Fibroblast of gingiva (primary cell): ENCODE measurements at places on chromosomes 16 and 17.
A peak's percentile ranks its signal among the peaks of the same experiment; 100 is the strongest.

GRCh38 chr17:4806456-4806776, 536 bp upstream of the PLD2 start:
- no peak for DNase-seq

DNA sequence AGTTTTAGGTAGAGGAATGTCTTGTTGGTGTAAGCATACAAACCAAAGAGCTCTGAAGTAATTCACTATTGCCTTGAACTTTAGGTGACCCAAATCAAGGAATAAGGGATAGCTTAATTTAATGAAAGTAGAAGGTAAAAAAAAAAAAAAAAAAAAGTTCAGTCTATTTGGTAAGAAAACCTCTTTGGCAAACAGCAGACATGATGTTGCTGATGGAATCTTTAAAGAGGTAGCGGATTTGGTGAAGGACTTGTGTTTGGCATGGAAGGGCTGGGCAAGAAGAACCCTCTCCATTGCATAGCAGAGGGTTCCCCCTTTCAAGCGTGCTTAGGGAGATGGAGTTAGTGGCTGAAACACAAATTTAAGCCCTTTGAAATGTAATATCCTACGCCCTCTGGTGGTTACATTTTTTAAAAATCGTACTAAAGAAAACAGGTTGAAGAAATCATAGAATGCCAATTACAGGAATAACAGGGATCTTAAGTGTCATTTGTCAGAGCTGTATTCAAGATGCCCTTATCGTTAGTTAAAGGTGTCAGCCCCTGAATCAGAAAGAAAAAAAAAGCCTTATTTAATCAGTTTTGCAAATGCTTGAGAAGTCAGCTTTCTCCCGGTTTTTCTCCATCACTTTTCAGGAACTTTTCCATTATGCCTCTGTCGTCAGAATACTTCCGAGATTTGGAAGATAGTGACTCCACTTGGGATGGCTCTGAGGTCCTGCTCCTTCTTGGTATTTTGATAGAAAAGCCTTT, 383.1 kb downstream of the KCNJ2 start:
- peak; percentile 41 for DNase-seq

GRCh38 chr16:81642943-81643342, 136.1 kb upstream of the PLCG2 start:
- no peak for DNase-seq

DNA sequence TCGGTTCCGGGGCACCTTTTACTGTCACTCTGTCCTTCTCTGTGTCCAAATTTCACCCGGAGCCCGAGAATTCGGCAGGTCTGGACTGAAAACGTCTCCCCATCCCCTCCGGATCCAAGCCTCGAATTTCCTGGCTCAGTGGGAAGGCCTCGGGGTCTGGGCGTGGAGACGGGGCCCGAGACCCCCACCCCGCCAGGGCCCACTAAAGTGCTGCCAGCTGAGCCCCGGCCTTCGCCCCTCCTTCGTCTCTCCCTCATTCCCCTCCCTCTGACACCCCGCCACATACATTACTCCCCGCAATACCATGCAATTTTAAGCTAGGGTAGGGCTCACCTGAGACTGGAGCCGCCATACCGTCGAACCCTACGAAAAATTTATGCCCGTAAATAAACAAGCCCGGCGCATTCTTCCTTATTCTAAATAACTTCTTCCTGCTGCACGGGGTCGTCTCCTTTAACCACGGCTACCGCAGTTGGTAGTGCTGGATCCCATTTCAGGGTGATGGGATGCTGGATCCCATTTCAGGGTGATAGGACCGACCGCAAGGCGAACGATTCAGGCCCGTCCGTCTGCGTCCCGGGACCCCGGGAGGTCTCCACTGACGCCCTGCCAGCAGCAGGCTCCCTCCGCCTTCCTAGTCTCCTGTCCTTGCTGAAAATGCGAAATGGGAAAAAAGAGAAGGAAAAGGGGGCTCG, 4.4 kb upstream of the OR1F1 start:
- DNase-seq: no peak

GRCh38 chr16:30068750-30069610, 3.4 kb downstream of the ALDOA start:
- DNase-seq: no peak
